ENCODE measurements at places on chromosomes 11 and 22. TPM values are rescaled to one million over a fixed set of nuclear protein-coding genes. Genes with fewer than 3 reads are reported as not detected.
A peak's percentile ranks its signal among the peaks of the same experiment; 100 is the strongest.

GRCh38 chr22:32281072-32281471 is 25.9 kb upstream of the SLC5A4 start:
- no peaks in the 10 kb centered on the region for H3K36me3 ChIP-seq
- no peak overlapping the region for H3K4me3 ChIP-seq
- no peak overlapping the region for H3K27ac ChIP-seq
- H3K4me1 ChIP-seq: no peaks in the 10 kb centered on the region
- DNase-seq: no peak

DNA sequence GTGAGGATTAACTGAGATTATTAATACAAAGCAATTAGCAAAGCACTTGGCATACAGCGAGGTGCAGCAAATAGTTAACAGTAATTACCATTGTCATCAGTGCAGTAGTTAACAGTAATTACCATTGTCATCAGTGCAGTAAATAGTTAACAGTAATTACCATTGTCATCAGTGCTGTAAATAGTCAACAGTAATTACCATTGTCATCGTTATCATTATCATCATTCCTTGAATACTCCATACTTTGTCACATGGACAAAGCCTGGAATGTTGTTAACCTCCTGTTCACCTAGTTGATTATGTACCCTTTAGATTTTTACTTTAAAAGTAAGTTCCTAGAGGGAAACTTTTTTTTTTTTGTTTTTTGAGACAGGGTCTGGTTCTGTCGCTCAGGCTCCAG is 19.5 kb upstream of the LYVE1 start:
- H3K4me1 ChIP-seq: peaks cover 63% of the 10 kb centered on the region
- no peaks in the 10 kb centered on the region for H3K27me3 ChIP-seq
- no peaks in the 10 kb centered on the region for H3K36me3 ChIP-seq

- H3K4me1 ChIP-seq: no peaks in the 10 kb centered on the region
- H3K4me3 ChIP-seq: no peak overlapping the region
- no peak overlapping the region for H3K27ac ChIP-seq
- no peaks in the 10 kb centered on the region for H3K36me3 ChIP-seq
These were observed 46.5 kb downstream of the SLC5A12 start for GRCh38 chr11:26675233-26675928.

- peaks cover 9% of the 10 kb centered on the region for H3K4me1 ChIP-seq
- no peaks in the 10 kb centered on the region for H3K36me3 ChIP-seq
- DNase-seq: no peak
- peaks cover 15% of the 10 kb centered on the region for H3K27me3 ChIP-seq
These were observed 7.9 kb downstream of the NRXN2 start for GRCh38 chr11:64715110-64715509.

DNA sequence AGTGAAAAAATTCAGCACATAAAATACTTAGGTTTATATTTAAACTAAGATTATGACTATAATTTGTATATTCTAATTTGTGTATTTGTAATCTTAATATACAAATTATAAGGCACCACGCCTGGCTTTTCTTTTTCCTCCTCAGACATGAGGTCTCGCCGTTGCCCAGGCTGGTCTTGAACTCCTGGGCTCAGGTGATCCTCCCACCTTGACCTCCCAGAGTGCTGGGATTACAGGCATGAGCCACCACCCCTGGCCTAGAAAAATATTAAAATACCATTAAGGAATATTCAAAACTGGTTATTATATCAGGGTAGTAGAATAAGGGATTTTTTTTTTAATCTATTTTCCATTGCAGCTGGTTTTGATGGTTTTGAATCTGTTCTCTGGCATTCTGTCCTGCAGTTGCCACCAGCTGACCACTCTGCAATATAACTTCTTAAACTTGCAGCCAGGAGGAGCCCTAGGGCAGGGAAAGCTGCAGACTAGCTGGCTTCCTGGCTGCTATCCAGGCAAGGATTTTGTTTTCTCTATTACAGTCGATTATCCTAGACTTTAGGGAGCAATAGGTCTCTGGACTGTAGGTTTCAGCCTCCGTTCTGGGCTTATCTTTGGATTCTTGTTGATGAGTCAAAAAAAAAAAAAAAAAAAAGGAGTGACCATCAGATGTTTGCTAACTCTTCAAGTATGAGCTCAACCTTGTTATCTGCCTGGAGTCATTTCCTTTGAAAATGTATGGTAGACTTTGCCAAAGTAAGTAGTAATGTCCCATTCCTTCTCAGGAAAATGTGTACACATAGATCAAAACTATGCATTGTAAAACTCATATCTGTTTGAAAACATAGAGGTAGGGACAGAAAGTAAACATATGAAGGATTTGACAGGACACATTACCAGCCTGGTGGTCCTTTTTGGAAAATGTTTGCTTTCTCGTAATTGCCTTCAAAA is 13.2 kb downstream of the POLA2 start:
- DNase-seq: no peak
- no peaks in the 10 kb centered on the region for H3K4me1 ChIP-seq
- H3K4me3 ChIP-seq: no peak overlapping the region

- no peaks in the 10 kb centered on the region for H3K27me3 ChIP-seq
- no peak overlapping the region for H3K27ac ChIP-seq
- no peak overlapping the region for H3K4me3 ChIP-seq
- no peaks in the 10 kb centered on the region for H3K36me3 ChIP-seq
- DNase-seq: no peak
- H3K4me1 ChIP-seq: no peaks in the 10 kb centered on the region
These were observed 21.8 kb upstream of the UPB1 start for GRCh38 chr22:24473284-24473683.

DNA sequence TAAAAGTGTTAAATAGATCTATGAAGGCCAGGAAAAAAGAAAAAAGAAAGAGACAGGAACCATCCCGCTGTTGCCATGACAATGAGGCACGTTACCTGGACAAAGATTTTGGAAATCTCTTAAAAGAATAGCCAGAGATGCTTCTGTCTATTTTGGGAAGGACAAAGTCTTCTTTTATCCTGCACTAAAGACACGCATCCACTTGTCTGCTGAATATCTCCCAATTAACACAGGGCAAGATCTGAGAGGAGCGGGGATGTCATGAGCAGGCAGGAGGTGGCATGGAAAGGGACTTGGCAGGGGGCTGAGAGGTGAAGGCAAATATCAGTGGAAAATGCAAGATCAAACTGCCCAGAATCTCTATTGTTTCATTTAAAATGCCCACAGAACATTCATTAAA is 153.8 kb upstream of the BLID start:
- no peaks in the 10 kb centered on the region for H3K4me1 ChIP-seq
- no peak for DNase-seq
- no peaks in the 10 kb centered on the region for H3K36me3 ChIP-seq
- H3K4me3 ChIP-seq: no peak overlapping the region

- no peaks in the 10 kb centered on the region for H3K36me3 ChIP-seq
- H3K4me3 ChIP-seq: no peak overlapping the region
- no peaks in the 10 kb centered on the region for H3K27me3 ChIP-seq
- no peak for DNase-seq
These were observed 5.8 kb upstream of the SLC43A3 start for GRCh38 chr11:57432714-57433163.

GRCh38 chr11:69385144-69385820 is 91.3 kb downstream of the MYEOV start:
- no peaks in the 10 kb centered on the region for H3K27me3 ChIP-seq
- H3K4me1 ChIP-seq: no peaks in the 10 kb centered on the region
- no peak overlapping the region for H3K27ac ChIP-seq
- DNase-seq: no peak
- no peak overlapping the region for H3K4me3 ChIP-seq

DNA sequence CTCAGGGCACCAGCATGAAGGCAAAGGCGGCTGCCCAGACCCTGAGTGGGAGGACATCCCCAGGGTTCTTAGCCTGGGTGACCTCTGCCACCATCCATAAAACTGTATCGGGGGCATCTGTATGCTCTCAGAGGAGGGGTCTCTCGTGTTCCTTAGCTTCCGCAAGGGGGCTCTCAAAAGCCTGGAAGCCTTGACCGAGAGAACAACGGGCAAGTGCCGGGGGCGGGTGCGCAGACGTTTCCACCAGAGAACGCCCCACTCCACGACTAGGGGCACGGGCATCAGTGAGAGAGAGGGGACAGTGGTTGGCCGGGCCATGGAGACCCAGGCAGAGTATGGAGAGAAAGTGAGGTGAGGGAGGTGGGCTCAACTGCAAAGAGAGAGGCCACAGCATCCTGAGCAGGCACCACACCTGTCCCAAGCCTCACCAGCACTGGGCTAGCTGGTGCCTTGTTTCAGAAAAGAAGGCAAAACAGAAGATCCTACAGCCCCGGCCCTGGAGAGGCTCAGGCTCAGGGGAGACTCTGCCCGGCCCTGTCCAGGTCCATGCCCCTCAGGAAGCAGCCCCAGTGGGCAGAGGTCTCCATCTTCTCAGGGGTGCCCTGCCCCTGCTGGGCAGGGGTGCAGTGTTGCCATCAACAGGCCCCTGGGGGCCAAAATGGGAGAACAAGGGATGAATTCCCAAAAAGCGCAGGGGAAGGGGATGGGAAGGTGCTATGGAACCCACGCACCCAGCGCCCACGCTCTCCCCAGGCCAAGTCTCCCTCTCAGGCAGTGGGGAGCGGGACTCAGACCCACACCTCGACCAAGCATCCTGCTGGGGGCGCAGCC is 5.9 kb downstream of the TSPAN32 start:
- H3K4me3 ChIP-seq: no peak overlapping the region
- H3K27ac ChIP-seq: peak overlapping the region; percentile 97
- no peaks in the 10 kb centered on the region for H3K36me3 ChIP-seq
- H3K4me1 ChIP-seq: peaks cover 80% of the 10 kb centered on the region
- DNase-seq: no peak

- H3K4me1 ChIP-seq: peaks cover 48% of the 10 kb centered on the region
- peaks cover 91% of the 10 kb centered on the region for H3K36me3 ChIP-seq
- H3K27me3 ChIP-seq: no peaks in the 10 kb centered on the region
- DNase-seq: no peak
- H3K4me3 ChIP-seq: no peak overlapping the region
These were observed 6.7 kb downstream of the TAF1D start for GRCh38 chr11:93734427-93735222.

DNA sequence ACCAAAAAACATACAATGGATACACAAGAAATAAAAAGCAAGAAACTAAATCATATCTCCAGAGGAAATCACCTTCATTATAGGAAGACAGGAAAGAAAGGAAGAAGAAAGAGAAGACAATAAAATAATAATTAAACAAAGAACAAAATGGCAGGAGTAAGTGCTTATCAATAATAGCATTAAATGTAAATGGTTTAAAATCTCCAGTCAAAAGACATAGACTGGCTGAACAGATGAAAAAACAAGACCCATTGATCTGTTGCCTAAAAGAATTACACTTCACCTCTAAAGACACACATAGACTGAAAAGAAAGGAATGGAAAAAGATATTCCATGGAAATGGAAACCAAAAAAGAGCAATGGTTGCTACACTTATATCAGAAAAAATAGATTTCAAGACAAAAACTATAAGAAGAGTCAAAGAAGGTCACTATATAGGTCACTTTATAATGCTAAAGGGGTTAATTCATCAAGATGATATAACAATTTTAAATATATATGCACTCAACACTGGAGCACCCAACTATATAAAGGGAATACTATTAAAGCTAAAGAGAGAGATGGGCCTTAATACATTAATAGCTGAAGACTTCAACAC is 118.4 kb upstream of the SESN3 start:
- no peaks in the 10 kb centered on the region for H3K36me3 ChIP-seq
- H3K4me3 ChIP-seq: no peak overlapping the region
- no peaks in the 10 kb centered on the region for H3K27me3 ChIP-seq
- H3K4me1 ChIP-seq: no peaks in the 10 kb centered on the region
- no peak overlapping the region for H3K27ac ChIP-seq
- no peak for DNase-seq

GRCh38 chr11:95055283-95055897 is 6.2 kb downstream of the KDM4F start:
- H3K27ac ChIP-seq: no peak overlapping the region
- no peaks in the 10 kb centered on the region for H3K27me3 ChIP-seq
- no peak for DNase-seq
- H3K36me3 ChIP-seq: no peaks in the 10 kb centered on the region
- no peak overlapping the region for H3K4me3 ChIP-seq

DNA sequence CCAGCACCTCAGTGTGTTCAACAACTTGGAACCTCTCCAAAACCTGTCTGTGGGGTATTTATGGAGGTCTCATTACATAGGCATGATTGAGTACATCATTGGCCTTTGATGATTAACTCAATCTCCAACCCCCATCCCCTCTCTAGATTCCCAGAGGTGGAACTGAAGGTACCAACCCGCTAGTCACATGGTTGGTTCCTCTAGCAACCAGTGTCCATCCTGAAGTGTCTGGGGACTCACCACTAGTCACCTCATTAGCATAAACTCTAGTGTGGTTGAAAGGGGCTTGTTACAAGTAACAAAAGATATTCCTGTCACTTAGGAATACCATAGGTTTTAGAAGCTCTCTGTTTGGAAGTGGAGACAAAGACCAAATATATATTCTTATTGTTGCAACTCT is 40.3 kb downstream of the SIK2 start:
- peaks cover 5% of the 10 kb centered on the region for H3K4me1 ChIP-seq
- no peak overlapping the region for H3K4me3 ChIP-seq
- no peak overlapping the region for H3K27ac ChIP-seq
- DNase-seq: no peak
- H3K27me3 ChIP-seq: no peaks in the 10 kb centered on the region

DNA sequence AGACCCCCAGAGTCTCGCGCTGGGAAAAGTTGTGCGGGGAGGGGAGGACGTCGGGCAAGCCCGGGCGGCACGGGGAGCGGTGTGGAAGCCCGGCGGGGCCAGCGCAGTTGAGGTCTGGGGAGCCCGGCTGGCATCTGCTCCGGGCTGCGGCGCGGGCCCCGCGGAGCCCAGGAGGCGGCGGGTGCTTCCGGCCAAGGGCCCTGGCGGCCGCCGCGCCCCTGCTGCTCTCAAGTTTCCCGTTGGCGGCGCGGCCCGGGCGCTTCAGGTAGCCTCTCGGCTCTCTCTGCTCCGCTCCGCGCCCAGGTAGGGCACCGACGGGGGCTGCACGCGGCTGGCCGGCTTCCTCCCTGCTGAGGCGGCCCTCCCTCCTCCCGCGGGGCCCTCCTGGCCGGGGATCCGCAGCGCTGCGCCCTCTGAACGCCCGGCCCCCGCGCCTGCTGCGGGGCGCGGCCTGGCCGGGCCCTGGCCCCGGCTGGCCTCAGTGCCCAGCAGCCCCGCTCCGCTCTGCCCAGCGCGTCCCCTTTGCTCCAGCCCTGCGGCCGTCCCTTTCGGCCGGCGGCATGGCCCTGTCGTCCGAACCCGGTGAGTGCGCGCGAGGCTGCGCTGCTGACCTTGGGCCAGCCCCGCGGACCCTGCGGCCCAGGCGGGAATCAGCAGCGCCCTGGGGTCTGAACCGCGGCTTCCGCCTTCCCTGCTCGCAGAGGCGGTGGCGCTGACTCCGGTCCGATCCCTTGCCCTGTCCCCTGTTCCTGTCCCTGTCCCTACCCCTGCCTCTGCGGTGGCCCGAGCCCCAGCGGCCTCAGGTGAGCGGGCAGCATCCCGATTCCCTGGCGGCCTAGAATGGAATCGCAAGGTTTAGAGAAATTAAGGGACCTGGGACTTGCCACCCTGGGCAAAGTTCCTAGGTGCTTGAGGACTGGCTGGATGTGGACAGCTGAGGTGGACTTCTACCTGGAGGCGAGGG is 4.3 kb upstream of the AMPD3 start:
- H3K36me3 ChIP-seq: no peaks in the 10 kb centered on the region
- H3K27me3 ChIP-seq: no peaks in the 10 kb centered on the region
- no peak for DNase-seq
- peaks cover 29% of the 10 kb centered on the region for H3K4me1 ChIP-seq
- peak overlapping the region; percentile 86 for H3K27ac ChIP-seq
- peak overlapping the region; percentile 64 for H3K4me3 ChIP-seq

GRCh38 chr11:69657911-69658625 is 17.1 kb downstream of the LTO1 start:
- no peaks in the 10 kb centered on the region for H3K36me3 ChIP-seq
- H3K4me3 ChIP-seq: no peak overlapping the region
- H3K27ac ChIP-seq: no peak overlapping the region
- no peak for DNase-seq
- H3K4me1 ChIP-seq: no peaks in the 10 kb centered on the region

MMP27 gene
- not detected for total RNA-seq

ADORA2A gene
- 5.2 TPM for total RNA-seq

PHF21B gene
- total RNA-seq: 2.2 TPM

MRGPRF gene
- 84.5 TPM for total RNA-seq

Data from vagina (tissue), 2 donors.